ENCODE measurements at places on chromosomes 4 and X.

DNA sequence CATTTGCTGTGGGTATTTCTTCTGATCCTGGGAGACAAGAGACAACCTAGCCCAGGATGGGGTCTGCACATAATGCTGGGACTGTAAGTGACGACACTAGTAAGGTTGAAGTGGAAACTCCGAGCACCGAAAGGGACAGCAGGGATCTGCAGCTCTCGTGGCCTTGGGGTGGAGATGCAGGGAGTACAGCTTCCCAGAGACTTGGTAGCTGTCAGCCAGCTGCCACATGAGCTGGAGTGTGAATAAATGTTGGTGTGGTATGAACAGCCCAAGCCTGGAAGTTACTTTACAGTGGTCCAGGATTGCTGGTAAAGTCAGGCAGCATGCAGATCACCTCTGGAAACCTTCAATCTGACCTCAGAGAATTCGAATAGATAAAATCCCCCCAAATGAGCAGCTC lies 97.6 kb downstream of the FAM193A start:
- no peak for DNase-seq

DNA sequence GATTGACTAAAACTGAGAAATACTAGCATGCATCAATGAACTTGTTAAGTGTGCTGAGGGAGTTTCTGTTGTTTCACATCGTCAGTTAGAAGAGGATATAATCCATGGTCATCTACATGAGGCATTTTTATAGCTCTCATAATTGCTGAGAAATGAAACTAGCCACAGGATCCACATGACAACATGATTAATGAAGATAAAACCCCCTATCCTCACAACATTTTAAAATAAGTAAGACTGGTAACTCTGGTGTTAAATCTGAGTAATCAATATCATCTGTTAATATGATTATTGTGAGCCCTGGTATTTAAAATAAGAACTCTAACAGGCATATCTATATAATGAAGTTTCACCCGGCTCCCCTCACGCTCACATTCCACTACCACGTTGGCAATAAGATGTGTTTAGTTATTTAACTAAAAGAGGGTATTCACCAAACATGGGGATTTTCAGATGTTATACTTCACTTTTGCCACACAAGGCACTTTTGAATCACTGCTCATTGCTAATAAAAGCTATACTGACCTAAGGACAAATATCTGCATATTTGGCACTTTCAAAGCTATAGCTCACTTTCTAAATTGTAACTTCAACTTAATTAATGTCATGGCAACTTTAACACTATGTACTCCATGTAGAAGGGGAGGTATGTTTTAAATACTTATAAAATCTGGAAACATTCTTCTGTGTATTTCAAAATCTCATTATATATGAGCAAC lies 6.7 kb downstream of the UNC5C start:
- DNase-seq = no peak

DNA sequence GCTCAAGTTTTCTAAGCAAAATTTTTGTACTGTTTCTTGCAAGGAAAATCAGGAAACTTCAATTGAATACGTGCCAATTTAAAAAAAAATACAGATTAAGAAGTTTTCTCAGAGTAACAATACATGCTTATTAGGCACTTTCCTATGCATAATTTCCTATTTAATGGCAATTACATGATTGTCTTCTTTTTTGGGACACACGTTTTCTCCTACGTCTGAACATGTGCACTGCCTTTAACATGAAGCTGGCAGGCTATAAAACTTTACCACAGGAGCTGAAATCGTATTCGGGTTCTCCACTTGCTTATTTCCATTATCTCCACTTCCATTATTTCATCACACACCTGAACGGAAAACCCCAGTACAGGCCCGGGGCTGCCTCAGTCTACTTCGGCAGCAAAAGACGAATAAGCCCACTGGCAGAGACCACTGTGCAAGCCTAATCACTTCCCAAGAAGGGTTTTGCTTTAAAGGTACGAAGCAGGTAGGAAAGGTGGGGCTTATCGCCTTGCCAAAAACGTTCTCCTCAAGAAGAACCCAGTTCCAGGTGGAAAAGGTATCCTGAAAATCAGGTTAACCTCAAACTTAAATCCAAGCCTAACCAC lies 575 bp downstream of the RCHY1 start:
- no peak for DNase-seq

- no peak for DNase-seq
These were observed 155.9 kb downstream of the STIM2 start for GRCh38 chr4:27016551-27016950.

GRCh38 chrX:130691576-130691975 lies 211.4 kb downstream of the ENOX2 start:
- no peak for DNase-seq

All from mucosa of descending colon (tissue), 3 donors.